Left kidney (tissue), 8 donors: ENCODE measurements at places on chromosomes 3 and 15. TPM values are rescaled to one million over a fixed set of nuclear protein-coding genes. Genes with fewer than 3 reads are reported as not detected.

GRCh38 chr3:148175214-148175613, 522.5 kb upstream of the AGTR1 start:
- DNase-seq, result no peak

THAP10 gene
- 8.1 TPM for polyA plus RNA-seq

LRRIQ4 gene
- 0.12 TPM for polyA plus RNA-seq

SHC4 gene
- polyA plus RNA-seq, result 3.1 TPM

- no peak for DNase-seq
These were observed 22.4 kb downstream of the CIAO2A start for GRCh38 chr15:64070965-64071851.

GHRL gene
- polyA plus RNA-seq, result 2.7 TPM

FHIT gene
- polyA plus RNA-seq, result 25.0 TPM

DNA sequence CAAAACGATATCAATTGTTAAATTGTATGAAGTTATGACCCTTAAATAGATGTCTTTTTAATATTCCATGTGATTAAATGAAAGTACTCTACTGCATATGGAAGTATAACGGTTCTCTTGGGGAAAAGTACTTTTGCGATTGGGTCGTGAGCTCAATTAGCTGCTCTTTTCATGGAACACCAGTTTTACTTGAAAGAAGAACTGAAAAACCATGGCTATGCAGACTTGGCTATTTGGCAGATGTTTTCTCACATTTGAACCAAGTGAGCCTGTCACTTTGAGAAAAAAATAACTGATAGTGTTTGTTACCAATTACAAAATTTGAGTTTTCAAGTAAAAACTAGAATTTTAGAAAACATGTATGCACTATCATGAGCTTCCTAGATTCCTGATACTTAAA, 5.9 kb upstream of the INAFM2 start:
- DNase-seq, result no peak

PLSCR5 gene
- polyA plus RNA-seq, result not detected

DNA sequence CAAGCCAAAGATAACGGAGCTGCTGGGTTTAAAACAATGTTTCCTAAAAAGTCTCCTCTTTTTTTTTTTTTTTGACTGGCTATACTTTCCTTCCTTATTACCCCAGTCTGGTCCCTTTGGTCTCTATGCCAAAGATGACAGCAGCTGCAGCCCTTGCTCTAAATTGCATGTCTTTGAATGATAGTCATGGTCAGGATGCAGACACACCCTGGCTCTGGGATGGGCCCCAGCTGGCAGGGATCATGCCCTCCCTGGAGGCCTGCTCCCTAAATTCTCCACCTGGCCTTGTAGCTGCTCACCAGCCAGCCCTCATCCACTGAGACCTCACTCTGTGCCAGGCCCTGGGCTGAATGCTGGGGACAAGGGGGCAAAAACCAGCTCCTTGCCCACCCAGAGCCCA, 95.8 kb downstream of the MESD start:
- no peak for DNase-seq

ZMAT3 gene
- polyA plus RNA-seq, result 11.3 TPM

POTEB3 gene
- polyA plus RNA-seq, result not detected

DNA sequence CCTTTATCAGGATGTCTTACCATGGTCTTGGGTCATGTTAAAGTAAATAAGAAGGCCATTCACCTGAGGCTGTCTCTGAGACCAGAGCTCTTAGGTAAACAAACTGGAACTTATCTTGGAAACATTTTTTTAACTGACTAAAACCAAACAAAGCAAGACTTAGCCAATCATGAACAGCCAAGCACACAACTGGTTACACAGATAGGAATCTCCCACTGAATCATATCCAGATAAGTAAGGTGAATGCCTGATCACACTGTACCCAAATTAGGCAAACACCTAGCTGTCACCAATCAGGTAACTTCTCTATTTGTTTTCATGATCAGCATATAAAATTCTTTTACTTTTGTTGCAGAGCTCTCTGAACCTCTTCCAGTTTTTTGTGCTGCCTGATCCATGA, 205.4 kb downstream of the CNTN3 start:
- DNase-seq, result no peak

GRCh38 chr15:57118013-57118799, 199.8 kb downstream of the TCF12 start:
- DNase-seq, result no peak

- DNase-seq, result no peak
These were observed 27.2 kb downstream of the AKAP13 start for GRCh38 chr15:85407421-85408269.

GRCh38 chr15:41566121-41566885, 7.3 kb downstream of the TYRO3 start:
- no peak for DNase-seq

GRCh38 chr15:101563176-101563796, 73.8 kb upstream of the PCSK6 start:
- DNase-seq, result no peak

SMCO1 gene
- polyA plus RNA-seq, result not detected

RETNLB gene
- polyA plus RNA-seq, result not detected

TTLL13 gene
- 0.45 TPM for polyA plus RNA-seq

ROBO1 gene
- polyA plus RNA-seq, result 130 TPM

- DNase-seq, result no peak
These were observed 12.8 kb downstream of the ATRIP start for GRCh38 chr3:48459331-48459730.

DNA sequence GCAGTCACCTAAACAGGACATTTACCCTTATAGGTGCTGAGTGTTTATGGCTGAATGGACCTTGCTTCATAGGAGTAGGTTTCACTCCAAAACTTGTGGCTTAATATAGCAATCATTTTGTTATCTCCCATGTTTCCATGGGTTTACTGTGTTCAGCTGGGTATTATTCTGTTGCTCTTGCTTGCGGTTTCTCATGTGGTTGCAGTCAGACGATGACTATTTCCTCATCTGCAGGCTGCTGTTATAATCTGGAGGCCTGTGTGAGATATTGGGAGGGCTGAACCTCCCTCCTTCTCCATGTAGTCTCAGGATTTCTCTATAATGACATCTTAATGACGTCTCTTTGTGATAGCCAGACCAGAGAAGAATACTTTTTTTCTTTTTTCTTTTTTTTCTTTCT, 98.1 kb downstream of the ZPLD1 start:
- DNase-seq, result no peak

DNA sequence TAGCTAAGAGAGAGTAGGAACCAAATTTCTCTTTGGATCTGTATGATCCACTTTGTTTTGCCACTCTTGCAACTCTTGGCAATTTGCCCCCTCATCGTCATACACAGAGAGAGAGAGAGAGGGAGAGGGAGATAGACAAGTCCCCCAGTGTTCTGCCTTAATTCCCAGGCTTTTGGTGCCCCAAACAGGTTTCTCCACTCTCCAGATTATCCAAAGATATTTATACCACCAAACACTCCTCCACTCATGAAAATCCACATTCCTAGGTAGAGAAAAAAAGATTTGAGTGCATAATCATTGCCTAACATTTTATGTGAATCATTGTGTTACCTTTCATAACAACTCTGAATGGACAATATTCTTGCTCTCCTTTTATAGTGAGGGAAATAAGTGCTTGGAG, 15.3 kb downstream of the ACP3 start:
- no peak for DNase-seq

GRCh38 chr3:118781839-118782238, 252.8 kb downstream of the IGSF11 start:
- no peak for DNase-seq

GRCh38 chr3:141151439-141151838, 80.2 kb upstream of the PXYLP1 start:
- no peak for DNase-seq

GRCh38 chr15:96171853-96172296, 158.6 kb upstream of the NR2F2 start:
- peak; percentile 68 for DNase-seq

GRCh38 chr3:3107181-3107580, 3.0 kb downstream of the IL5RA start:
- no peak for DNase-seq

DNA sequence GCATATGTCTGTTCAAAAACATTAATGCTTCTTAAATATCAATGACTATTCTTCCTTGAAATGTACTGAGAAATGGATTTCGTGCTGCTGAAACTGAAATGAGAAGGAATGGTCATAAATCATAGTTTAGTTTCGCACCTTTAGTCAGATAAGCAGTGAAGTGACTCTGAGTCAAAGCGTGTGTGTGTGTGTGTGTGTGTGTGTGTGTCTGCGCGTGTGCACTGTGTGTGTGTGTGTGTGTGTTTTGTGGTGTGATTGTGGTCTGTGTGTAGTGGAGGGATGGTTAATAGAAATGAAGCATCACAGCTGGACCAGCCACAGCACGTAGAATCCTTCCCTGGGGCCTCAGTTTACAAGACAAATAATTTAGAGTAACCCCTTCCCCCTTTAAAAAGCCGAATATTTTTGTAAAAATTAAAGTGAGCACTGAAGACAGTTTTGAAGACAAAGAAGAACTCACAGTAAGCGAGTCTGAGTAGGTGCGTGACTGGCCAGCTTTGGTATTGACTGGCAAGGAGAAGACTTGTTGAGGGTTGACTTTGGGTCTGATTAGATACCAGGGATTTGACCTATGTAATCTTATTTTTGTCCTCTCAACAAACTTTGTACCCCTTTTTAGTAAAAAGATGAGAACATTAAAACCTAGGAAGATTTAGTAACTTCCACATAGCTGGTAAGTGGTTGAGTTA, 202.0 kb upstream of the IL12A start:
- no peak for DNase-seq

DGKG gene
- polyA plus RNA-seq, result 0.43 TPM

DNA sequence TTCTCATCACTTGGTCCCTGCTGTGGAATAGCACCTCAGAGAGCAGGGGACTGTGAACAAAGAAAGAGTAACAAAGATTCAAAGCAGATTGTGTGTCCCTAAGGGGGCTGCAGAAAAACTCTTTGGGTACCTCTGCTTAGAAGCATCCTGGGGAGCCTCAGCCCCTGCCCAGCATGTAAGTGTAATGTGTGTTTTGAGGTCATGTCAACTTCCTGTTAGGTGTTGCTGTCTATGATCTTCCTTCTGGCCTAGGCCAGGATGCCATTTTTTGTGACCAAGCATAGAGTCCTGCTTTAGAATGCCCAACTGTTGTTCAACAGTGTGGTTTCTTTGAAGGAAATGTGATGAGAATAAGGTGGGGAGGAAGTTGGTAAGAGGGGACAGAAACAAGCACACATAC, 77.1 kb upstream of the BCL6 start:
- no peak for DNase-seq

GRCh38 chr3:156817646-156818272, 8.4 kb upstream of the LEKR1 start:
- DNase-seq, result no peak

DNA sequence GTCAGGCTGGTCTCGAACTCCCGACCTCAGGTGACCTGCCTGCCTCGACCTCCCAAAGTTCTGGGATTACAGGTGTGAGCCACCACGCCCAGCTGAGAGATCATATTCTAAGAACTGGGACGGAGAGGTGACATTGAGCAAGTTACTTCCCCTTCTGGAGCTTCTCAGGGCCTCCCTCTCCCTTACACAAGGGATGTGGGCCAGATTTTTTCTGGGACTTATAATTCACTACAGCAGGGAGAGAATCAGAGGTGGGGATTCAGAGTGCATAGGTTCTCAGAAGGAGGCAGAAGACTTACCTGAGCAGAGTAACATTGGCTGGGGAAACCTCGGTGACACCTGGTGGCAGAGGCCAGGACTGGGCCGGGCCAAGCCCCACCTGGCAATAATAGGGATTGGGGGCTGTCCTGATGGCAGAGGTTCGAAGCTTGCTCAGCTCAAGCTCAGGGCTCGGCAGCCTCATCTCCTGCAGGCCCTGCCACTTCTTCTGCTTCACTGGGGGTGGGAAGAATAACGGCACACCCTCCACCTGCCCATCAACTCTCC, 6.8 kb downstream of the LTK start:
- no peak for DNase-seq

DNA sequence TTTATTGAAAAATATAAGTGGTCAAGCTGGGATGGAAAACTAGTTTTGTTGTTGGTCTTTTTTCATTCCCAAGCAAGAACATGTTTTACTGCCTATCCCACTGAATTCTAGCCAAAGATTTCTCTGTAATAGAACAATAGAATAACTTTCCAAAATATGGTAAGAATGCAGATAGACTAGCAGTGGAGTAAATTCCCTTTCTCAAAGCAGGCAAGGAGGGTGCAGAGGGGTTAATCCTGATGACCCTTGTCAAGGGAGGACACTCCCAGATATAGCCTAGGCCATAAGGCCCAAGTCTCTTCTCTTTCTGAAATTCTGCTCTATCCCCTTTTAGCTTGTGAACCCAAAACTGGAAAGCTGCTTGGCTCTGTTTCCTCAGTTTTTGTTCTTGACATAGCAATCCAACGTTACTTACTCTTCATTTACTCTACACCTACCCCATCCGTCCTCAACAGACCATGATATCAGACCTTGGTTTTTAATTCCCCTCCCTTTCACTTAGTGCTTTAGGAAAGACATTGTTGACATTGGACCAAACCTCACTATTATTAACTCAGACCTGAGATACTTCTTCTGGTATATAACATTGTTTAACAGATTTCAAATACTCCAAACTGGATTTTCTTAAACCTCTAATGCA, 453.6 kb upstream of the THBS1 start:
- DNase-seq, result no peak

GRCh38 chr3:47713655-47714054, 68.0 kb downstream of the SMARCC1 start:
- no peak for DNase-seq

SCAMP5 gene
- 47.9 TPM for polyA plus RNA-seq

DNA sequence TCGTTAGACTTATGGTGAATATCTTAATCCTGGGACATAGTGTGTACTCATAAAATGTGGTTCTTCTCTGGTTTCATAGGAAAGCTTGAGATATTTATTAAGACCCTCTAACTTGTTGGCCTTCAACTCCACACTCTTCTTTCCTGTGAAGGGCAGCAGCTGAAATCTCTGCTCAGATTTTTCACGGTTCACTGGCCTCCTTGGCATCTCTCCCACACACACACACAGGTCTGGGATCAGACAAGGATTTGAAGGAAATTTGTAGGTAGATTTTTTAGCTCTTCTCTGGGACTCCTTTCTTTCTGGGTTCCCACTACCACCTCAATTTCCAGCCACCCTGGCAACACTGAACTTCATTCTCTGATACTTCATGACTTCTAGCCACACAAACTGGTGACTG, 70.2 kb downstream of the MYRIP start:
- DNase-seq, result peak; percentile 15

DNA sequence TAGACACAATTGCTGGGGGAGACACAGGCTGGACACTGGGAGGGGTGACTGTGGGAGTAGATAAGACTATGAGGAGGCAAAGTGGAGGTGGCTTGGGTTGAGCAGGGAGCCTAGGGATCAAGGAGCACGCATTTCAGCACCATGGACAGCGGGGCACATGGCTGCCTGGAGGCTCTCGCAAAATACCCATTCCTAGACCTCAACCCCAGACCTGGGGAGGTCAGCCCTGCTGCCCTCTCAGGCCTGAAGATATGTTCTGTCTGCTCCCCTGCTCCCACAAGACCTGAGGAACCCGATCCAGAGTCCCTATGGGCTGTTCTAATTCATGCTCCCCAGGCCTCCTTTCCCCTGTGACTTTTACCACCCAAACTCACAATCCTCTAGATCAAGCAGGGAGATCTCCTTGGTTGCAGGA, 16.0 kb upstream of the CPEB1 start:
- peak; percentile 72 for DNase-seq

GRCh38 chr3:148848410-148848809, 16.7 kb upstream of the CPA3 start:
- DNase-seq, result no peak
